ENCODE measurements at places on chromosomes 5 and 9.

- DNase-seq, result no peak
Observed at GRCh38 chr5:155514105-155514563, 500.6 kb downstream of the KIF4B start.

DNA sequence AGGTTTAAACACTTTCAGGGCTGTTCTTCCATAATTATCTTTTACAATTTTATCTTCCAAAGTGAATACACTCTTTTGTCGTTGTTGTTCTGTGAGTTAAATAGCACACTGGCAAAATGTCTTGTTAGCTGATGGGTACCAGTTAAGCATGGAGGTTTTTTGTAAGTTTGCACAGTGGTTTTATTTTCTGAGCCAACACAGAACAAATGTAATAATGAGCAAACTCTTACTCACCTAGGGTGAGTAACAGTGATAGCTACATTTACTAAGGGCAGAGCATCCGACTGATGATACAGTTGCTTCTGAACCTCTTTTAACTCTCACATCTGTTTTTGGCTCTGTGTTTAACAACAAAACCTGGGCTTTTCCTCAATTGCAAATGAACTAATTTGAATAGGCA, 103.2 kb downstream of the CTNND2 start:
- no peak for DNase-seq

GRCh38 chr5:9728261-9728660, 98.1 kb upstream of the TAS2R1 start:
- no peak for DNase-seq

- no peak for DNase-seq
Observed at GRCh38 chr5:141522301-141522700, 33.4 kb downstream of the PCDHGC5 start.

DNA sequence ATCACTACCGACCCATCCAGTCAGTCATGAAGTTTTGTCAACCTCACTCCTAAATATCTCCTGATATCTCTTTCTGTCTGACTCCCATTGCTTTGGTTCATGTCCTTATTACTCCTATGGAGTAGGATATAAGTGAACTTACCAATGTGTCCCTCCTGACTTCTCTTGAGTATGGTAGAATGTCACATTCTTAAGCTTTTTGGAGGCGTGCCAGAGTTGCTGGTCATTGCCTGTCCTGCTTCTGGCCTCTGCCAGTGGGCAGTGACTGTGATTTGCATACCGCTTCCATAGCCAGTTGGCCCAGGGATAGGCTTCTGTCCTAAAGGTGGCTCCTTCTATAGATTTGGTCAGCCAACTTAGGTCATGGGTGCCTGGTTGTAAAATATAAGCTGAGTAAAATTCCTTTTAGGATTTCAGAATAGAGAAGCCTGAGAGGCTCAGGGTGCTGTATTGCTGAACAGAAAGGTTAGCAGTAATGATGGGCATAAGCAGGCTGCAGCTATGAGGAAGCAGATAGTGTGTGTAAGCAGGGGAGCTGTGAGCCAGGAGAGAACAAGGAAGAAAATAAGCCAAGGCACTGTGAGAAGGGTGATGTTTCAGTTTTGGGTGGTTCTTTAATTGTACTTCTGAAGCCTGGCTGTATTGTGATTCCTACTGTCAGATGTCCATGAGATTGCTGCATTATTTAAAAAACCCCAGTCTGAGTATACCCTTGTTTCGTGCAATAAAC, 16.1 kb upstream of the MARCHF3 start:
- no peak for DNase-seq

GRCh38 chr9:114880291-114880745, 50.1 kb downstream of the TNFSF8 start:
- no peak for DNase-seq

- DNase-seq, result no peak
Observed at GRCh38 chr5:53871775-53872174, 311.3 kb downstream of the NDUFS4 start.

DNA sequence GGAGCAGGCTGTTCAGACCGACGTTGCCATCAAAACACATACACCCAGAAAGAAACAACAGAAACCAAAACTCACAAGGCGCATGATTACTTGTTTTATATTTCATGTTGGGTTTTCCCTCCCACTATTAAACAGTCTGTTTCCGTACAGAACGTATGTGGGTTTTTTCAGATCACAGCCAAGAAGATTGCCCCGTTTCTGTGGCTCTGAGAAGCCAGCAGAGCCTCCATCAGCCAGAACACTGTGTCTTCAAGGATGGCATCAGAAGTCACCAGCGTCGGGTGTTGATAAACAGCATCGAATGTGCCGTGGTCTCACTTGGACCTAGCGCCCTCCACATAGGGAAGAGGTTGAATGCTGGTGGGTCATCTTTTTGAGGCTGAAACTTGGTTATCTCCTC, 42.8 kb downstream of the FAM78A start:
- DNase-seq, result no peak

GRCh38 chr5:5293029-5293428, 129.4 kb upstream of the ICE1 start:
- no peak for DNase-seq

DNA sequence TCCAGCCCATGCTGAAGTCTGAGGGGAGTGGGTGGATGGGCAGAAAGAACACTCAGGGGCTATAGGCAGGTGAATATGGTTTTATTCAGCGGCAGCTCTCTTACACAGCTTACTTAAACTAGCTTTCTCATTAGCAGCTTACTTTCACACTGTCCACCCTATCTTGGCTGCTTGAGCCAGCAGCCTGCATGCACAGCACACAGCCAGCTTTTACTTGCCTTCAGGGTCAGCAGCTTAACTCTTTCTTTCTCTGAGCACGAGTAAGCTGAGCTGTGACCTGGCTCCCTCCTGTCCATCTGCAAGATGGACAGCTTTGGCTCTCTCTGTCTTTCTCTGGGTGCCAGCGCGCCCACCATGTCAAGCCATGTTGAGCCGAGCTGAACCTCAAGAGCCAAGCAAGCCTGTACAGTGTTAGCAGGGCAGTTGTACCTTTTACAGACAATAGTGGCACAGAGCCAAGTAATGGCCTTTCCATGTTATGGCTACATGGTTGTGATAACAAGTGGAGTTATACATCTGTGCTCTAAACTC, 1054.9 kb downstream of the PTPRD start:
- no peak for DNase-seq

DNA sequence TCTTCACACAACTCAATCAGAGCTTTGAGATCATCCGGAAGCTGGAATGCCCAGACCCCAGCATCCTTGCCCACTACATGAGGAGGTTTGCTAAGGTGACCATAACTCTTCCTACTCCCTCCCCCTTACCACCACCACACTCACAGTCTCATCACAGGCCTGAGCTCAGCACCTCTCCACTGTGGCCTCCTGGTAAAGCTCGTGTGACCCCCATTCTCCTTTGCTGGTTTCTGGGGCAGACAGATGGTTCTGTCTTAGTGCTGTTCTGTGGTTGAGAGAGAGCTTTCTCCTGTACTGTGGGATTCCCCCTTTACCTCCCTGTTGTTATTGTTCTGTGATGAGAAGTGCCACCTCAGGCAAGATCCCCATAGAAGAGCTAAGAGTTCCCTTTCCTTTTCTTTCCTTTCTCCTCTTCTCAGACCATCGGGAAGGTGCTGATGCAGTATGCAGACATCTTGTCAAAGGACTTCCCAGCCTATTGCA, 92.7 kb upstream of the RUSC2 start:
- DNase-seq, result no peak

GRCh38 chr5:150945486-150945885, 40.7 kb upstream of the ZNF300 start:
- no peak for DNase-seq

GRCh38 chr9:133246562-133246961, 28.4 kb downstream of the ABO start:
- no peak for DNase-seq

- DNase-seq, result no peak
Observed at GRCh38 chr9:134123764-134124128, 12.1 kb upstream of the WDR5 start.

- DNase-seq, result no peak
Observed at GRCh38 chr9:74935008-74935407, 17.7 kb downstream of the C9orf40 start.

- no peak for DNase-seq
Observed at GRCh38 chr5:103847060-103847459, 284.5 kb upstream of the NUDT12 start.

DNA sequence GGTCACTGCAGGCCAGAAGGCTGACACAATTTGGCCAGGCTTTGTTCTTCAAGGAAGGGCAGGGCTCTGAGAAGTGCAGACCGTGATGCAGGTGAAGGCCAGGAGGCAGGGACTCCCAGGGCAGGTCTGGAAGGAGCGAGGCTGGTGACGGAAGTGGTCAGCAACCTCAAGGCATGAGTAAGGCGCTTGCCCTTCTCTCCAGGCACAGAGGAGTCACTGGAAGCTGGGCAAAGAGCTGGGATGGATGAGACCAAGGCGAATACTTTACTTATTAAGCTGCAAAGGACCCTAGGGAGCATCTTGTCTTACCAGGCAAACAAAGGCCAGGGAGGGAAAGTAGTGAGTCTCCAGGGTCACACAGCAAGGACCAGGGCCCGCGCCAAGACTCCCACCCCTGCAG, 18.6 kb downstream of the IRF1 start:
- DNase-seq, result no peak

DNA sequence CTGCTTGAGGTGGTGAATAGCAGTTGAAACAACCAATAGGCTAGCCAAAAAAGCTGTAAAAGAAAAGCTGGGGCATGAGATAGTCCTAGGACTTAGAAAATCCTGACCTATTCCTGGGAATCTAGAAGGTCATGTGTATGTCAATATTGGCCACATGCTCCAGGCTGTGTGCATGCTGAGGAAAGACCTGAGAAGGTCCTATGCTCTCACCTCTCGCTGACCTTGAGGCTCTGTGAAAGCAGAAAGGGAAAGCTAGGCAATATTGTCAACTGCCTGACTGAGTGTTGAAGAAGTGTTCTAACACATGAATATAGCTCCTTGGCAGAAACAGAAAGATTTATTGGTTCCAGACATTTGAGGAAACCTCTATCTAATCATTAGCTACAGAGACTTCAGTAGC, 19.8 kb downstream of the TAS2R1 start:
- no peak for DNase-seq

DNA sequence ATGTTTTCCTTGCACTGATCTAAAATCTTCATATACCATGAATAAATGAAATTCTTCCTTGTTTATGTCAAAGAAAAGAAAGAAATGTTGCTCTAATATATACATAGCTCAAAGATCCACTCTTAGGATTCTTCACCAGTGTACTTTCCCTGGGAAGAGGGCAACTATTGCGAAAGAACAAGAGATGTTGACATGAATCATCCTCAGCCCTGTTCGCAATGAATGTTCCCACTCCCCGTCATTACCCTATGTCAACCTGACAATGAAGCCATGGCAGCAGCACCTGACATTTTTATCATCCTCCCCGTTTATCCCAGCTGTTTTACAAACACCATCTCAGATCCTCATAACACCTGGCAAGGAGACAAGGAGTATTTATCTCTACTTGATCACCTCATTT, 409.1 kb upstream of the GRIA1 start:
- no peak for DNase-seq

DNA sequence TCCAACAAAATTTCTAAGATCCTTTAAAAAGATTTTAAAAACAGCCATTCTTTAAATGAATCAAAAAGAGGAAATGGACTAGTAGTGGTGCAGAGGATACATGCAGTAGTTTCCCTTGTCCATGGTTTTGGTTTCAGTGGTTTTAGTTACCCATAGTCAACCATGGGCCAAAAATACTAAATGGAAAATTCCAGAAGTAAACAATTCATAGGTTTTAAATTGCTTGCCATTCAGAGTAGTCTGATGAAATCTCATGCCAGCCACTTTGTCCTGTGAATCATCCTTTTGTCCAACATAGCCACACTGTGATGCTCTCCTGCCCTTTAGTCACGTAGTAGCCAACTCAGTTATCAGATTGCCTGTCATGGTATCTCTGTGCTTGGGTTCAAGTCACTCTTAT, 286.1 kb downstream of the ANXA1 start:
- DNase-seq, result no peak

DNA sequence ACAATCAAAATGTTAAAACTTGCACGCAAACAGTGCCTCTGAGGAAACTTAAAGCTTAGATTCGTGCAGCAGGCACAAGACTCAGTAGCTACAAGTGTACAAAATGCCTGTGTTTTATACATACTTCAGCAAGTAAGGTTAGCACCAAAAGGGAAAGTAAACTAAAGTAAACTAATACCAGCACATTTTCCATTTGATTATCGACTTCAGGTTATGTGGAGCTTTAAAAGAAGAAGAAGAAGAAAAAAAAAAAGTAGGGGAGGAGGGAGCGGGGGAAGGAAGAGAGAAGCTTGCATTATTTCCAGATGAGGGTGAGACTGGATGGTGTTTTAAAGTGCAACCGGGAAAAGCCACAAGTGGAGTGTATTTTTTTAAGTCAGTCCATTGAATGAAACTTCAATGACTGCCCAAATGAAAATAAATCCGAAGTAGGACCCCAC, 596 bp upstream of the ADAMTS6 start:
- DNase-seq, result no peak

- DNase-seq, result no peak
Observed at GRCh38 chr5:163424836-163425235, 12.6 kb upstream of the CCNG1 start.

GRCh38 chr9:114271556-114272510, 51.1 kb upstream of the ORM1 start:
- no peak for DNase-seq

DNA sequence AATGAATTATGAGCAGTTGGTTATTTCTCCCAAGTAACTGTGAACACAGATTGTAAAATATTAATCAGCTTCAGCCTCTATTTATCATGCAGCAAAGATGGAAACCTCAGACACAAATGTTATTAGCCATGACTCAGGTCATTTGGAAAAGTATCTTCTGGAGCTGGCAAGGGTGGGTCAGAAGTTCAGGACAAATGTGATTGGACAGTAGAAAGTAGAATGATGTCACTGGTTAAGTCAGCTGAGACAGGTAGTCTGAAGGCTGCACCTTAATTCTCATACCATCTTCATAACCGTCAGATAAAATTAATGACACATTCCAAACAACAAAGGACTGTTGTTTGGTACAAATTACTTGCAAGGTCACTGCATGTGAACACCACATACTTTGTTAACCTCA, 140.2 kb downstream of the EMB start:
- DNase-seq, result no peak

- DNase-seq, result no peak
Observed at GRCh38 chr5:36360307-36360706, 58.6 kb upstream of the RANBP3L start.

GRCh38 chr9:78788101-78788500, 491.2 kb downstream of the PSAT1 start:
- no peak for DNase-seq

GRCh38 chr9:107316795-107317661, 33.9 kb downstream of the RAD23B start:
- DNase-seq, result no peak

GRCh38 chr5:110338341-110339083, 388.0 kb downstream of the TMEM232 start:
- DNase-seq, result no peak

DNA sequence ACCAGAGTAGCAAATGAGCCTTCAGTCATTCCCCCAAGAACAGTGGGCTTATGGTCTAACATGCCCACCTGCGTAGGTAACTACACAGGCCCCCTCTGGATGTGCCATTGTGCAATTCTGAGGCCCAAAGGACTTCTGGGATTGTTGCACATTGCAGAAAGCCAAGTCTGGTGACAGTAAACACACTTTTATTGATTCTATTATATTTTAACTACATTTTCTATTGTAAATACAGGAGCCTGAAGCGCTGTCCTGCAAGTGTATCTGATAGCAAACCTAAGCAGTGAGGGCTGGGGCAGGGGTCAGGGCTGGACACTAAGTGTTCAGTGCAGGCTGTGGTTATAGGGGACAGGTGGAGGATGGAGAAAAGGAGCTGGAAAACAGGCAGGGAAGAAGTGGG, 57.5 kb downstream of the TEX10 start:
- DNase-seq, result no peak
